ENCODE measurements at places on chromosomes 4 and X.

GRCh38 chrX:69424161-69424560 lies 80.0 kb upstream of the NALF2 start:
- peak; percentile 9 for DNase-seq

DNA sequence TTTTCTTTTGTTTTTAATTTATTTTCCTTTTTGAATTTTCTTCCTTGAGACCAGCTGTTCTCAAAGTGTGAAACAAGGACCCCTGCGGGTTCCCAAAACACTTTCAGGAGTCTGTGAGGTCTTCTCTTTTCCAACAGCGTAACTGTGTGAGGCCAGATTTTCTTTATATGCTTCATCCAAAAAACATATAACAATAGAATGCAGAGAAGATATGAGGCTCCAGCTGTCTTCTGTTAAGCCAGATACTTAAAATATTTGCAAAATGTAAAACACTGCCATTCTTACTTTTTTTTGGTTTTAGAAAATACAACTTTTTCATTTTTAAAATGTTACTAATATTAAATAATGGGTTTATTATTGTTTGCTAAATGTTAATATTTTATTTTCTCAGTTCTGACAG lies 27.8 kb downstream of the USP38 start:
- DNase-seq = no peak

DNA sequence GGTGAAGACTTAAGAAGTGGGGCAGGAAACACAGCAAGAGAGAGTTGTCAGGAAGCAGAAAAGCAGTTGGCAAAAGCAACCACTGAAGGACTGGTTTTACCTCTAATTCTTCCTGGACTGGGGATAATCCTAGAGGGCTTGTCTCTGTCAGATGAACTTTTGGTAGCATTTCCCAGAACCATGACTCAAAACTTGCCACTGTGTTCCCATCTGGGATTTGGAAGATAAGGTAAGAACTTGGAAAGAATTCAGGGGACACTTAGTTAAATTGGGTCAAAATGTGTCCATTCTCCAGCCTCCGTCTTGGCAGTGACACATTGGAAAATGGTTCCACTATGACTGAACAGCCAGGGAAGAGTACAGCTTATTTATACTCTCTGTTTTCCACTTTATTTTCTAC lies 55.7 kb downstream of the CD38 start:
- DNase-seq = no peak

DNA sequence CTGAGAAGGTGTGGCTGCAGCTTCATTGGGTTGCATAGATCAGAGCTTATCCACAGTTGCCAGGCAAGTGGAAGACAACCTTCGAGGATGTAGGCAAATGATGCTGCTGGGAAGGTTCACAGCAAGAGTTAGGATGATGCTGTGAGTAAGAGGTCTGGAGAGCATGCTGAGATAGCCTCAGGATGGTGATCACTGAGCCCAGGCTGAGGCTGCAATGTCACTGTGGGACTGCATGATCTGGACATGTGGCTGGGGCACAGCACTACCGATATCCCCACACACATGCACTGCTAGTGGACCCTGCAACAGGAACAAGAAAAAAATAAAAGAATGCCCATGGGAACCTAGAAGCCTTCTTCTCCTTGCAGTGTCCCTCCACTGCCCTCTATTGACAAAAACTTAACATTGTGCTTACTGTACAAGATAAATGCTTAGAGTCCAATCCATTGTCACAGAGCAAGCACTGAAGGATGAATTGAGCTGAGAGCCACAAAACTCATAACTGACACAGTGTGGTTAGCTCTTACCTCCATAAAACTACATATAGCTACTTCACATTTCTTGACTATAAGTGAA lies 105.6 kb downstream of the CNKSR2 start:
- DNase-seq = peak; percentile 67

GRCh38 chr4:88866862-88867550 lies 169.4 kb upstream of the NAP1L5 start:
- no peak for DNase-seq

DNA sequence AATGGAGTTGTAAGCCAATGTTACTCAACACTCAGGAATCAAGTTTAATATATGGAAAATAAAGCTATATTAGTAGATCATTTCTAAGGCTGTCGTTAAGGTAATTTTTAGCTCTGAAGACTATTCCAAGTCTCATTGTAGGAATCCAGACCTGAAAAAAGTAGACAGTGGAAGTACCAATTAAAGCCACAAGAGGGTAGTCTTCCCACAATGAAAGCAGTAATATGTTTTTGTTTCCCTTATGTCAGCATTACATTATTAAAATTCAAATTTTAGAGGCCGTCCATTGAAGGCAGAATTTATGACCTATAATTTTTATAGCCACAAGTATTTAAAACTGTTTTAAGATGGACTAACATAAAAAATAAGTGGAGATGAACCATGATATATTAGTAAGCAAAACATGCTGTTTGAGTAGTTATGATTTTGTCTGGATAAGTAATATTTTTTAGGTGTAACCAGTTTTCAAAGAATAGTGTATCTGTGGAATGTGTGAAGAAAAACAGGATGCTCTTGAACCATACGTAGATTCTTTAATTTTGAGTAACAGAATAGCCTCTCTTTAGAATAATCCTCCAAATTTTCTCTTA lies 372.6 kb upstream of the TECRL start:
- DNase-seq = peak; percentile 38

DNA sequence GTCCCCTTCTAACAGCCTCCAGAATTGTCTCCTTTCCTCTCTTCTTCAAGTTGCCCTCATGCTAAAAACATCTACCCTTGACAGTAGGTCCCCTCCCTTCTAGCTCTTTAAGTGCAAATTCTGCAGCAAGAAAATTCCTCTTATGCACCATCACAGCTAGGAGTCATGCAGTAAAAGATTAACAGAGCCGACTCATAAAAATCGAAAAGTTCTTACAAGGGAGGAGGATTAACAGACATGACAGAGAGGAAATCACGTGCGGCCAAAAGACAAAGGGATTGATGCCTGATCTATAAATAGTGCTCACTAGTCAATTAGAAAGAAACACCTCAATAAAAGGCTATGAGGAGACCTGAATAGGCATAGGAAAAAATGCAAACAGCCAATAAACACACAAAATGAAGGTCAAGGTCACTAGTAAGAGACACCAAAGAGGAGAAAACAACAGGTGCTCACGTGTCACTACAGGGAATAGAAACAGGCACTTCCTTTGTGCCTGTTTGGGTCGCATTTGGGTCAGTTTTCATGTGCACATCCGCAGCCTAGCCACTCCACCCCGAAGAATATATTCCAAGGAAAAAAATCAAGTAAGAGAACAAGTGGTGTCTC lies 3.4 kb downstream of the RNF212 start:
- DNase-seq = no peak

DNA sequence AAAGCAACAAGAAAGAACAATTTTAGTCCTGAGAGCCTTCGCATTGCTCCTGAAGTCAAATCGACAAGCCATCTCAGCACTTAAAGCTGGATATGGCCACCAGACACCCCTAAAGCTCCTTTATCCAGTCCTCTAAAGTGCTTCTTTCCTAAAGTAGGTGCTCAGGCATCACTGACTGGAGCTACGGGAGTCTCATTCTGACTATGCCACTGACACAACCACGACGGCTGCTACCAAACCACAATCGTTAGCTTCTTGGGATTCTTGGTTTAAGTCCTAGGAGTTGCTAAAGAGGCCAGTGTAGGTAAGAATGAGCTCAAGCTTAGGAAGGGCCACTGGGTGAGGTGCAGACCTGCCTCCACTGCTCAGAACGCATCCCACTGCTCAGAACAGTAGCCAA lies 1.0 kb downstream of the SLC10A6 start:
- DNase-seq = no peak

DNA sequence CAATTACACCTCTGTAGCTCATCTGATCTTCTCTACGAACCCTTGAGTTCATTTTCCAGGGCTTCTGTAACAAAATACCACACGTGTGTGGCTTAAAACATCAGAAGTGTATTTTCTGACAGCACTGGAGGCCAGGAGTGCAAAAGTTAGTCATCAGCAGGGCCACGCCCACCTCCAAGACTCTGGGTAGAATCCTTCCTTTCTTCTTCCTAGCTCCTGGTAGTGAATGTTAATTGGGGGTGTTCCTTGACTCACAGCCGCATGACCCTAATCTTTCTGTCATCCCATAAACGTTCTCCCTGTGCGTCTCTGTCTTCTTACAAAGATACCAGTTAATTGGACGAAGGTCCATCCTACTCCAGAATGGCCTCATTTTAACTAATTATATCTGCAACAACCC lies 115.0 kb downstream of the TRIML1 start:
- DNase-seq = no peak

DNA sequence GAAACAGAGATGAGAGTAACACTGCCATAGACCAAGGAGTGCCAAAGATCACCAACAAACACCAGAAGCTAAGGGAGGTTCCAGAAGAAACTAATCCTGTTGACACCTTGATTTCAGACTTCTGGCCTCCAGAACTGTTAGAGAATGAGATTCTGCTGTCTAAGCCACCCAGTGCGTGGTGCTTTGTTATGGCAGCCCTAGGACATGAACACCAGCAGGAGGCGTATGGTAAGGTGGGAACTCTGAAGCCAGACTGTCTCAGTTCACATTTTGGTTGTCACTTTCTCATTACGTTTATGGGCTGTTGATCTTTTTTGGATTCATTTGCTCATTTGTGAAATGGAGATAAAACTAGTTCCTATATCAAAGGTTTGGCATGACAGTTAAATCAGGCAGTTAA lies 142.9 kb downstream of the DCHS2 start:
- DNase-seq = no peak

GRCh38 chr4:113837397-113837796 lies 75.9 kb upstream of the CAMK2D start:
- DNase-seq = peak; percentile 72

DNA sequence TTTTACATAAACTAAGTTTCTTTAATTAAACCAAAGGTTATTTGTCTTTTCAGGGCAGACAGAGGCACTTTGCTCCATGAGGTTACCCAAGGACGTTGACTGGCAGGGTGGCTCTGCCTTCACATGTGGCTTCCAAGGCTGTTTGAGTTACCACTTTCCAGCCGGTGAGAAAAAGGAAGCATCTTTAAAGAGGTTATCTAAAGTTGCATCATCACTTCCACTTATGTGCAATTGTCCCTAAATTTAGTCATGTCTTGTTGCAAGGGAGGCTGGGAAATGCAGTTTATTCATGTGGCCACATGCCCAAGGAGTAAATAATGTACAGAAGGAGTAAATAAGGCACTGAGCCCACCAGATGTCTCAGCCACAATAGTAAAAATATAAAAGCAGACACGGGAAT lies 29.0 kb upstream of the RAP1GDS1 start:
- peak; percentile 73 for DNase-seq

DNA sequence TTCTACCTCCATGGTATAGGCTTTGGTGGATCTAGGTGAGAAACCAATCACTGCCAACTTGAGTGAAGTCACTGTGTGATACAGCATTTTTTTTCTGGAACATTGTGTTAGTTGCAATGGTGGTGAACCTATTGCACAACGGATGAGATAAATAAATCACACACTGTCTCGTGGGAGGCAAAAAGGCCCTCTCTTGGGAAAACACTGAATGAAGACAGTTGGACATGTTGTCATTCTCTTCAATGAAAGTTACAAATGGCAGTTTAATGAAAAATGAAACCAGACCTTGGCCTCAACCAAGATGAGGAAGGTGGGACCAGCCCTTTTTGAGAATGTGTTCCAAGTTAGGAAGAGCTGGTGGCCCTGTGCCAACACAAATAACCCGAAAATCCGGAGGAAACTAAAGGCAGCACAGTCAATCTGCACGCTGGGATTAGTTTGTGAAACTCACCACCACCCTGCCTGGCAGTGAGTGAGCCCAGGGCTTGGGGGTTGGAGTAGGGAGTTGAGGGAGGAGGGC lies 5.4 kb upstream of the ADGRG2 start:
- no peak for DNase-seq

DNA sequence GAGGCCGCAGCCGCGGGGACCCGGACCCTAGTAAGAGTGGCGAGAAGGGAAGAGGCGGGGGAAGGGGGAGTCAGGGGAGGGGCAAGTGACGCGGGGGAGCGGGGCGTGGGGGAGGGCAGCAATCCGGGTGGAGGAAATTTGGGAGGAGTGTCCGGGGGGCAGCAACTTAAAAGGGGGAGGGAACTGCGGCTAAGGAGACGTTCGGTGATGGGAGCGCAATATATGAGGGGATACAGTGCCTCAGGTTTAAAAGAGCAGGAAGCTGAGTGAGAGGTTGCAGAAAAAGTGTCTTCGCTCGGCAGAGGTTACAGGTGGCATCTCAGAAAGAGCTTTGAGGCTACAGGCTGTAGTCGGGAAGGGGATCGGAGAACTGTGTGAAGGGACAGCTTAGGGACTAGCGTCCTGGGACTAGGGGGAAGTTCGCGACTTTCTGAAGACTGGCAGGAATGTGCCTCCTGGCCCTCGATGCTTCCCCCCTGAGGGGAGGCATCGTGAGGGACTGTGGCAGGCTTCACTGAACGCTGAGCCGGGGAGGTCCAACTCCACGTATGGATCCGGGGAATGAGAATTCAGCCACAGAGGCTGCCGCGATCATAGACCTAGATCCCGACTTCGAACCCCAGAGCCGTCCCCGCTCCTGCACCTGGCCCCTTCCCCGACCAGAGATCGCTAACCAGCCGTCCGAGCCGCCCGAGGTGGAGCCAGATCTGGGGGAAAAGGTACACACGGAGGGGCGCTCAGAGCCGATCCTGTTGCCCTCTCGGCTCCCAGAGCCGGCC lies 519 bp downstream of the FOXO4 start:
- peak; percentile 66 for DNase-seq

- DNase-seq = no peak
These were observed 42.5 kb upstream of the LEF1 start for GRCh38 chr4:108210989-108211835.

DNA sequence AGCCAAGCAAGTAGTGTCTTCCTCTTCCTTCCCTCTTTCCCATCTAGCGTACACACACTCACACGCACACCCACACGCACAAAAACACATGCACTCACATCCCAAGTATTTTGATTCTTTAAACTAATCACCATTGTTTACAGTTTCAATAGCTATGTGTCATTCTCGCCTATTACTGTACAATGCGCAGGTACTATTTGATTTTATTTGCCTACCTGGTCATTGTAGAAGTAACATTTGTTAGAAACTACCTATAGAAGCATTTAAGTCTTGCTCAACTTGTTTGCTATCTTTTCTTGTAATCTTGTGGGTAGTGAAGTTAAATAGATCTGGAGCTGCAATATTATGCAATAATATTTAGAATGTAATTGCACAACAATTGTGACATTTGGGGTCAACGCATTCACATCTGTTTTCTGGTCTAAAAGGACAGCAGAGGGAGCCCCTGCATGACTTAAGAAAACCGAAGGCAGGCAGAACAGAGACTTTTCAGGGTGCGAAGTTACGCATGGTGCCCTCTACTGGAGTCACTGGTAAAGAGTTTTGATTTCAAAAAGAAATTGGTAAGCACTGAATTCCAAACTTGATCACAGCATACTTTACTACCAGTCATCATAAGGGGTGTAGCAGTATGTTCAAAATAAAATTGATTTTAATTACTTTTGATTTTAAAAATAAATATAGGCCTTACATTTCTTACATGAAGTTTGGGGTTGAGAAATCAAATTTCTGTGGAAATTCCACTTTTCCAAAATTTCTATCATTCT lies 503.3 kb upstream of the FAM241A start:
- DNase-seq = peak; percentile 93

- peak; percentile 2 for DNase-seq
These were observed 921.9 kb upstream of the DIAPH2 start for GRCh38 chrX:95762716-95763115.
